ENCODE measurements at places on chromosomes 4 and X. TPM values are rescaled to one million over a fixed set of nuclear protein-coding genes. Genes with fewer than 3 reads are reported as not detected.
A peak's percentile ranks its signal among the peaks of the same experiment; 100 is the strongest.

GRCh38 chr4:158079661-158080060, 93.2 kb downstream of the GASK1B start:
- no peak overlapping the region for H3K4me3 ChIP-seq
- DNase-seq, result no peak
- no peak overlapping the region for H3K27ac ChIP-seq
- H3K36me3 ChIP-seq, result no peaks in the 10 kb centered on the region
- H3K27me3 ChIP-seq, result no peaks in the 10 kb centered on the region

DNA sequence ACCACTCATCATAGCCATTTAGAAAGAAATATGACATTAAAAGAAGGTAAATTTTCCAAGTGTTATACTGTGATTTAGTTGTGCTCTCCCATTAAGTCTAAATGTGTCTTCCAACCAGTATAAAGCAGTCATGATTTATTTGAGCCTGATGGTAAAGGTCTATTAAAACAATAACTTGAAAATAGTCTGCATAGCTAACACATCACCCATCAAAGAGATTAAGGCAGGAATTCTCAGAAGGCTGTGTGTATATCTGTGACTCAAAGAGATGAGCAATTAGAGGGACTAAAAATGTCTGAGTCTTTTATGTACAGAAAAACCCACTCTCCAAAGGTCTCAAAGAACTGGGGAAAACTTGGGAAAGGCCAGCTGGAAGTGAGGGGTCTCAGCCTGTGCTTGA, 70.3 kb upstream of the IQCM start:
- H3K4me3 ChIP-seq, result no peak overlapping the region
- no peaks in the 10 kb centered on the region for H3K27me3 ChIP-seq
- DNase-seq, result no peak
- peaks cover 14% of the 10 kb centered on the region for H3K4me1 ChIP-seq

DNA sequence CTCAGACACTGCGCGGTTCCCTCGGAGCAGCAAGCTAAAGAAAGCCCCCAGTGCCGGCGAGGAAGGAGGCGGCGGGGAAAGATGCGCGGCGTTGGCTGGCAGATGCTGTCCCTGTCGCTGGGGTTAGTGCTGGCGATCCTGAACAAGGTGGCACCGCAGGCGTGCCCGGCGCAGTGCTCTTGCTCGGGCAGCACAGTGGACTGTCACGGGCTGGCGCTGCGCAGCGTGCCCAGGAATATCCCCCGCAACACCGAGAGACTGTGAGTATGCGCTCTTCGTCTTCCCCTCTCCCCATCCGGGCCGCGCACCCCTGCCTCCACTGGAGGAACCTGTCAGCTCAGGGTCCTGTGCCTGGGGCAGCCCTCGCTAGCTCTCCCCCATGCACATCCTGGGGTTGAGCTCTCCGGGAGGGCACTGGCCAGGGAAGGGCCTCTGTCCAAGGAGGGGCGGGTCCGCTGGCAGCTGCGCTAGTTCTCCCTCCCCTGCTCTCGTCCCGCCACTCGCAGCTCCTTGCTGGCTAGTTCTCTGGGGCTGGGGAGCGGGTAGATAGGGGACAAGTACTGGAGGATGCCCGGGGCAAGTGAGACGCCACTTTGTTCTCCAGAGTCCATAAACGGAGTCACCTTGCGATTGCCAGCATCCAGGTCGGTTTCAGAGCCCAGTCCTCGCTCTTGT, 2.2 kb downstream of the SLIT2 start:
- no peaks in the 10 kb centered on the region for H3K36me3 ChIP-seq
- peak overlapping the region; percentile 27 for H3K27ac ChIP-seq
- peak overlapping the region; percentile 70 for H3K4me3 ChIP-seq
- DNase-seq, result peak; percentile 12
- peaks cover 21% of the 10 kb centered on the region for H3K4me1 ChIP-seq

GRCh38 chrX:36978886-36979285, 29.3 kb upstream of the FAM47C start:
- H3K4me1 ChIP-seq, result no peaks in the 10 kb centered on the region
- no peak for DNase-seq
- no peaks in the 10 kb centered on the region for H3K27me3 ChIP-seq

DNA sequence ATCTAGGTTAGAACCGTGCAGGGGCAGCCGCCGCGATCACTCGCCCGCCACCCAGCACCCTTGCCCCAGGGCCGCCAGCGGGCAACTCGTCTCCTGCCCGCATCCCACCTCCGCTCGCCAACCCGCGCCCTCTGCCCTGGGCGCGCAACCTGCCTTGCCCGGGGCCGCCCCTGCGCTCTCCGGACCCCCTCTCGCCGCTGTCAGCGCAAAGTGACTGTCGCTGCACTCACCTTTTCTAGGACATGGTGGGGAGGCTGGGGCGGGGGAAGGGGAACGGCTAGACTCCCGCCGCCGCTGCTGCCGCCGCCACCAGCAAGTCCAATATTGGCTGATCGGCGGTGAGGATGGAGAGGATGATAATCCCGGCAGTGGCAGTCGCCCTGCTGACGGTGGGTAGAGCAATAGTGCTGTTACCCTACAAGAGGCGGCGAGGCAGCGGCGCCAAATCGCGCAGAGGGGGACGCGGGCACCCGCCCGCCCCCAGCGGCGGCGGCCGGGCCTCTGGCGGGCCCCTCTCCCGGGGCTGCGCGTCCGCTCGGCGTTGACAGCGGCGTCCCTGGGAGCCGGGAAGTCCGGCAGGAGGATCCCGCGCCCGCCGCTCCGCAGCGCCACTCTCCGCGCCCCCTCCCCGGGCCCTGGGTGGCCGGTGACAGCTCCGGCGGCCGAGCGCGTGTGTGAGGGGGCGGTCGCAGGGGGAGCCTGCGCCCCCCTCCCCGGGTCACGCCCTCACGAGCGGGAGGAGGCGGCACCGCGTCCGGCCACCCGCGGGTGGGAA, 2.3 kb upstream of the NR3C2 start:
- no peaks in the 10 kb centered on the region for H3K27me3 ChIP-seq
- peaks cover 8% of the 10 kb centered on the region for H3K4me1 ChIP-seq
- H3K36me3 ChIP-seq, result no peaks in the 10 kb centered on the region
- H3K4me3 ChIP-seq, result peak overlapping the region; percentile 94

GRCh38 chr4:139890816-139891215, 225.2 kb downstream of the MGST2 start:
- no peak overlapping the region for H3K4me3 ChIP-seq
- H3K27me3 ChIP-seq, result no peaks in the 10 kb centered on the region
- no peak for DNase-seq
- no peak overlapping the region for H3K27ac ChIP-seq

DNA sequence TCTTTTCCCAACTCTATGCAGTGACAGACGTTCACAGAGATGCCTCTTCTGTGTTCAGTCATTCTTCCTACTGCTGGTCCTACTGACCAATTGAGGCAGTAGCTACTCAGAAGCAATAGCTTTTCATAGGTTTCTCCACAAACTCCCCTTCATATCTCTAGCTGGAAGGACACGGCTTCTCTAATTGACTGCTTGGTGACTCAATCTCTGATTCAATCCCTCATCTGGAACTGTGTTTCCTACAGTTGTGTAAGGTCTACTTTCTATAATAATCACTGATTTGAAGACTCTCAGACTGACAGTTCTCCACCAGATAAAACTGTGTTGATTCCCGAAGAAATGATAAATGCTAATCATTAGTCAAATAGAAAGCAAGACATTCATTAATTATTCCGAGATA, 111.5 kb downstream of the DTHD1 start:
- H3K36me3 ChIP-seq, result no peaks in the 10 kb centered on the region
- H3K27ac ChIP-seq, result no peak overlapping the region
- no peak for DNase-seq

GRCh38 chr4:118989098-118990080, 100.7 kb downstream of the SYNPO2 start:
- H3K4me1 ChIP-seq, result peaks cover 10% of the 10 kb centered on the region
- H3K27ac ChIP-seq, result peak overlapping the region; percentile 82
- no peak overlapping the region for H3K4me3 ChIP-seq
- no peaks in the 10 kb centered on the region for H3K27me3 ChIP-seq
- H3K36me3 ChIP-seq, result no peaks in the 10 kb centered on the region

GRCh38 chr4:8348071-8348470, 78.5 kb downstream of the HTRA3 start:
- no peak for DNase-seq
- H3K36me3 ChIP-seq, result no peaks in the 10 kb centered on the region
- H3K4me1 ChIP-seq, result peaks cover 6% of the 10 kb centered on the region
- no peak overlapping the region for H3K27ac ChIP-seq
- H3K27me3 ChIP-seq, result no peaks in the 10 kb centered on the region

- no peaks in the 10 kb centered on the region for H3K27me3 ChIP-seq
- H3K27ac ChIP-seq, result no peak overlapping the region
- no peak for DNase-seq
- H3K36me3 ChIP-seq, result no peaks in the 10 kb centered on the region
These were observed 381.0 kb upstream of the TRAM1L1 start for GRCh38 chr4:117466388-117466787.

- DNase-seq, result no peak
- H3K36me3 ChIP-seq, result no peaks in the 10 kb centered on the region
- no peak overlapping the region for H3K4me3 ChIP-seq
- peaks cover 24% of the 10 kb centered on the region for H3K4me1 ChIP-seq
- H3K27ac ChIP-seq, result no peak overlapping the region
These were observed 105.5 kb downstream of the PARM1 start for GRCh38 chr4:75038376-75038775.

- DNase-seq, result no peak
- no peaks in the 10 kb centered on the region for H3K4me1 ChIP-seq
- H3K27me3 ChIP-seq, result no peaks in the 10 kb centered on the region
- H3K36me3 ChIP-seq, result no peaks in the 10 kb centered on the region
- H3K4me3 ChIP-seq, result no peak overlapping the region
These were observed 20.3 kb downstream of the TBC1D9 start for GRCh38 chr4:140735779-140736391.

DNA sequence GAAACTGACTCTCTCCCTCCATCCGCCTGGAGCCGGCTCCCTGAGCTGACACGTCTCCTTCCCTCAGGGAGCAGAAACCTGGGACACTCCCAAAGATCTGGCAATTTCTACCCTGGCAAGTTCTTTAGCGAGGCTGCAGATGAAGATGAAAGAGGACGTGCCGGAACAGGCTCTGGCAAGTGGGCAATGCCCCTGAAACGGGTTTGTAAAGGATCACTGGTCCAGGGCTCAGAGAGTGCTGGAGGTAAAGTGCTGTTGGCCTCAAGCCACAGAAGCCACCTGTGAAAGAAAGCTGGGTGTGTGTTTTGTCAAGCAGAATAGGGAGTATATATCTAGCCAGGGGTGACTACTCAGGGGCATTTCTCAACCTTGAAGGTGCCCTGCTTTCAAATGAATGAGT, 131.4 kb upstream of the ATP6AP2 start:
- H3K4me3 ChIP-seq, result no peak overlapping the region
- no peaks in the 10 kb centered on the region for H3K36me3 ChIP-seq
- H3K4me1 ChIP-seq, result no peaks in the 10 kb centered on the region
- no peak for DNase-seq

GRCh38 chr4:27594922-27595321, 734.3 kb downstream of the STIM2 start:
- DNase-seq, result no peak
- no peaks in the 10 kb centered on the region for H3K36me3 ChIP-seq
- no peaks in the 10 kb centered on the region for H3K27me3 ChIP-seq
- no peak overlapping the region for H3K4me3 ChIP-seq
- H3K27ac ChIP-seq, result no peak overlapping the region

- no peak overlapping the region for H3K4me3 ChIP-seq
- no peak overlapping the region for H3K27ac ChIP-seq
- H3K4me1 ChIP-seq, result no peaks in the 10 kb centered on the region
These were observed 21.3 kb downstream of the IQCM start for GRCh38 chr4:149794352-149794751.

- no peaks in the 10 kb centered on the region for H3K36me3 ChIP-seq
- no peaks in the 10 kb centered on the region for H3K27me3 ChIP-seq
- H3K27ac ChIP-seq, result no peak overlapping the region
- H3K4me3 ChIP-seq, result no peak overlapping the region
- no peak for DNase-seq
These were observed 76.8 kb downstream of the JAKMIP1 start for GRCh38 chr4:6123541-6123940.

DNA sequence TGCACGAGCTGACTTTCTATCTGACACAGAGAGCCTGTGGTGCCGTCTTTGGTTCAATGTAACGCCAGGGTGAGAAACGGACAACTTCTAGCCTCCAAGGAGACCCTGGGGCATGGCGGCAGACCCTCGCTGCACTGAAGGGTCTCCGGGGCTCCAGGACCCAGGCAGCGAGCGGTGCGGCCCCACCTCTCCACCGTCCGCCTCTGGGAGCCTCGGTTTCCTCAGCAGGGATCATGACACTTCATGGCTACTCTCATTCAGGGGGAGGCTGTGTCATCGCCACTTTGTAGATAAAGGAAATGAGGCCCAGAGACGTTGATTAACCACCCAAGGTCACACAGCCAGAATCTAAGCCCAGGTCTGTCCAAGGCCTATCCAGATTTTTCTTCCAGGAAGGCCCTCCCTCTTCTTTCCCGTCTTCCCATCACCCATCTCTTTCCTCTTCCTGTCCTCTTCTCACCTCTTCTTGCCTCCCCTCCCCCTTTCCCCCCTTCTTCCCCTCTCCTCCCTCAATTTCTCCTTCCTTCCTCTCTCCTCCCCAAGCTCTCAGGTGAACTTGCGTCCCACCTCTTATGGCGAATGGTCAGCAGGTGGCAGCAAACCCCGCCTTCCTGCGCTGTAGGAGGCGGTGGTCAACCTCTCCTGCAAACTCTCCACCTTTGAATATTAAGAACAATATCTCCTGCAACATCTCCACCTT, 69.3 kb upstream of the HMX1 start:
- H3K36me3 ChIP-seq, result no peaks in the 10 kb centered on the region
- H3K27me3 ChIP-seq, result peaks cover 9% of the 10 kb centered on the region
- no peak for DNase-seq

- H3K36me3 ChIP-seq, result no peaks in the 10 kb centered on the region
- DNase-seq, result no peak
- H3K27ac ChIP-seq, result no peak overlapping the region
These were observed 1323.1 kb downstream of the ADGRL3 start for GRCh38 chr4:62523256-62523655.

GRCh38 chr4:81599742-81600380, 128.2 kb upstream of the RASGEF1B start:
- no peak overlapping the region for H3K4me3 ChIP-seq
- H3K27me3 ChIP-seq, result no peaks in the 10 kb centered on the region
- peaks cover 30% of the 10 kb centered on the region for H3K4me1 ChIP-seq

DNA sequence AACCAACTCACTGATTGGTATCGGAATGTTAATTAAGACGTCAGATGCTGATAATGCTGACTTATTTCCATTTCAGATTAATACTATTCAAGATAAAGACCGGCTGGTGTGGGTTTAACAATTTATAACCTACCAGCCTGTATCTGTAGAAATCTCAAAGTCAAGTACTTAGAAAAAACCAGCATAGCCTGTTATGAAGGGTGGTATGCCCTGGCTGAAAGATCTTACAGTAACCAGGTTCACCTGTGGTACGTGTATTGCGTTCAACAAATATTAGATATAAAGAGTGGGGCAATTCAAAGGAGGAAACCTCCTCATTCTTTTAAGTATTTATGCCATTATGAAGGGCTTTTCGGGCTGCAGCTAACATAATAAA, 240.8 kb upstream of the ANXA3 start:
- no peaks in the 10 kb centered on the region for H3K36me3 ChIP-seq
- no peak overlapping the region for H3K27ac ChIP-seq
- no peaks in the 10 kb centered on the region for H3K27me3 ChIP-seq
- no peak overlapping the region for H3K4me3 ChIP-seq
- DNase-seq, result no peak
- H3K4me1 ChIP-seq, result no peaks in the 10 kb centered on the region

FHIP1A gene
- total RNA-seq, result 52.9 TPM

POU4F2 gene
- total RNA-seq, result not detected

NSUN7 gene
- 23.7 TPM for total RNA-seq

SPANXD gene
- not detected for total RNA-seq

TLR1 gene
- 4.4 TPM for total RNA-seq

PDCL2 gene
- total RNA-seq, result not detected

CPLX1 gene
- not detected for total RNA-seq

BRS3 gene
- not detected for total RNA-seq

CFAP299 gene
- total RNA-seq, result not detected

ARMCX4 gene
- total RNA-seq, result 3.8 TPM

PAGE5 gene
- not detected for total RNA-seq

TMPRSS11F gene
- not detected for total RNA-seq

ARX gene
- total RNA-seq, result not detected

All from transverse colon (tissue), 4 donors.